T-helper 17 cell (primary cell): ENCODE measurements at places on chromosomes 2 and 18.
A peak's percentile ranks its signal among the peaks of the same experiment; 100 is the strongest.

GRCh38 chr2:158740621-158741020 is 54.5 kb upstream of the DAPL1 start:
- DNase-seq = no peak

DNA sequence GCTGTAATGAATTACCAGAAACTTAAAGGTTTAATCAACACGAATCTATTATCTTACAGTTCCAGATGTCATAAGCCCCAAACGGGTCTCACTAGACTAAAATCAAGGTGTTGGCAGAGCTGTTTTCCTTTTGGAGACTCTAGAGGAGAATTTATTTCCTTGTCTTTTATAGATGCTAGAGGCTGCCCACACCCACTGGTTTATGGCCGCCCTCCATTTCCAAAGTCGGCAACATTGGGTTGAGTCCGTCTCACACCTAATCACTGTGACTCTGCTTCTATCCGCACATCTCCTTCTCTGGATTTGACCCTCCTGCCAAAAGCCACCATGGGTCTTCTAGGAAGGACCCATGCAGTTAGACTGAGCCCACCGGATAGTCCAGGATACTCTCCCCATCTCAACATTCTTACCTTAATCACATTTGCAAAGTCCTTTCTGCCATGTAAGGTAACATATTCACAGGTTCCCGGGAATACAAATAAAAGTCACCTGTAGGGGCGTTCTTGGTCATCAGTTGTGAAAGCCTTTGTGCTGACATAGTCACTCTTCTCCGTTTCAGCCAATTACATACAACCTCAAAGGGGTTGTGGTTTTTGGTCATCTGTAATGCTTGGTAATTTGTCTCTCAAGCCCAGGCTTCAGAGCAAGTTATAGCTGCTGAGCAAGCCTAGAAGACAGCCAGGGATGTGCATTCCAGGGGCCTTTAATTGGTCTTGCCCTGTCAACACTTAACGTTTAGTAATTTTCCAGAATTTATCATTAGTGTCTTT is 179.4 kb downstream of the ANTXR1 start:
- DNase-seq = no peak

DNA sequence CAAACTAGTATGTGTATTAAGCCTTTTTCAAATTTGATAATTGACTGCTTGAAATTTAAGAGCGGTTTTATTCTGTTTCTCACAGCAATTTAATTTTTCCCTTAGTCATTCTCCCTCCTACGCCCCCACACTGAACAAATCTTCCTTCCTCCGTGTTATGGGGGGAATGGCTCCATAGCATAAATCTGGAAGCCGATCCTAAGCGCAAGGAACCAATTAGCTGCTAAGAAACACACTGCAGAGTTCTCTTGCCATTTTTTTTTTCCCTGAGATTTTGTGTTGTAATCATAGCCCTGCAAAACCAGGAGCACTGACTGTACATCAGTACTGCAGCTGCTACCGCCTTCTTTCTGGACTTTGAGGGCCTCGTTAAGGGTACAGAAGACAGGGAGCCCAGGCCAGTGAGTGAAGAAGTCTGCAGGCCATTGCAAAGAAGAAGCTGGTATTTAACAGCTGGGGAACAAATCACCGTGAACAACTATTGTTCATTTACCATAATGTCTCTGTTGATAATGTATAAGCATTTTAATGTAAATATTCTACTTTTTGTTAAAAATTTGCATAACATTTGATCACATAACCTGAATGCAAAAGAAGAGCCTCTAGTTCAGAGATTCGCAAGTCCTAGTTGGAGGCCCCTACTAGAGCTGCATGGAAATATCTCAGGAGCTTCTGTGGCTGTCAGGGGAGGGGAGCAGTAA is 264.0 kb downstream of the LRATD1 start:
- no peak for DNase-seq

- no peak for DNase-seq
Measured at GRCh38 chr2:20429528-20429927, 17.3 kb upstream of the RHOB start.

- no peak for DNase-seq
Measured at GRCh38 chr18:59988098-59988706, 88.4 kb downstream of the PMAIP1 start.

DNA sequence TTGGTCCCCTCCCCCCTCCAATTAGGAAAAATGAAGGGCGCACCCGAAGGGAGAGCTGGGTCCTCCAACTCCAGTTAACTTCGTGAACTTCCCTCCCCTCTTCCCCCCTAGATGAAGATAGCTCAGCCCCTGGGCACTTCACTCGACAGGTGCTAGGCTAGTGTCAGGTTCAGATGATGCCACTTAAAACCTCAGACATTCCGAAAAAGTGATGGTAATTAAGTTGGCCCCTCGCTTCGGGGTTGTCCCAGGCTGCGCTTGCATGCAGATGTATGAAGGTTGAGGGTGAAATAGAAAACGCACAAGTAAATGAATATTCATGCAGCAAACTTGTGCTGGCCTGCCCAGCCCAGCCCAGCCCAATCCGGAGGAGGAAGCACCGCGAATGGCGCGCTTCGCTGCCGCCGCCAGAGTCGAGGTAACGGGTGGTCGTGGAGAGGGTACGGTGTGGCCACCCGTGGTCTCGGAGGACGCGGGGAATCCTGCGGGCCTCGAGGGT is 3.0 kb upstream of the GBX2 start:
- DNase-seq = no peak

DNA sequence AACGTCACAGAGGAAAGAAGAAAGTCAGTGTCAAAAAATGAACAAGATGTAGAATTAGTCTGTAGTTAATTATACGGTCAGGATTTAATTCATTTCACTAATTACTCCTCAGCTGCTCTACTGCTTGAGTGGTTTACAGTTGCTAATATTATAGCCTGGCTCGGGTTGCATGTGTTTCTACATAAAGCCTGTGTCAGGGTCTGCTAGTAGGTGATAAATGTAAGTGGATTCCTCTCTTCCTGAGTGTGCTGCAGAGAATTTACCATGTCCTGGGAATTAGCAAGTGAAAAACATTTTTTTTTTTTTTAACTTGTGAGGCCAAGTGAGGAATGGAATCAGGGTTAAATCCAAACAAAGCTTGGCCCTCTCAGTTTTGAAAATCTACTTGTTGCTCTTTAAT is 622.6 kb downstream of the EPHA4 start:
- DNase-seq = no peak

- DNase-seq = no peak
Measured at GRCh38 chr2:109500910-109501309, 112.9 kb downstream of the SEPTIN10 start.

DNA sequence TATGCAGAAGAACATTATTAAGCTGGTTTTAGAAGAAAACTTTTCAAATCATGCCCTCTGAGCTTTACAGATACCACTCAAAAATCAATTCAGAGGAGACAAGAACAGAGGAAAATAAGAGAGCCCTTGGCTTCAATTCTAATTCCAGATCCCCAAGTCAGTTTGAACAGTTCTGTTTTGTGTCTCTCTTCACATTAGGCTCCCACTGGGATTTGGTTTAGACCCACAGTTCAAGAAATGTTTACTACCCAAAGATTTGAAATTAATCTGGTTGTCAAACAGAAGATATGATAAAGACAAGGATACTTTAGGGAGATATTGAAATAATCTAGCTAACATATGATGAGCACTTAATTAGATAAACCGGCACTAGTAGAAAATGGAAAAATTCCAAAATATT is 329.5 kb downstream of the RAD51AP2 start:
- no peak for DNase-seq

DNA sequence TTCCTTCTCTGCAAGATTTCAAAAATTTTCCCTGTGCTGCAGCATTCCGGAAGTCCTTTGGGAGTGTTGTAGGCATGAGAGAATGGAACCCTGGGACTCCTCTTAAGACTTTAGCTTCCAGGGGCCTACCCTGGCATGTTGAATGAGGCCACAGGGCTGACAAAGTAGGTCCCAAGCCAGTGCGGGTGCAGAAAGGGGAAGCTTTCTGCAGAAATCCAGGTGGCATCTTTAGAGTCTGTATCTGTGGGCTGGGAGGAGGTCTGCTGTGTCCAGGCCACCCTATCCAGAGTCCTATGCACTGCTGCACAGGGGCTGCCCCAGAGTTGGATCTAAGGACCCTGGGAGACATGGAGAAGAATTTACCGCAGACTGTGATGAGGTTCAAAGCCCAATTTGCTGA is 1.9 kb upstream of the SIX2 start:
- DNase-seq = no peak

- DNase-seq = no peak
Measured at GRCh38 chr2:15359716-15360531, 201.2 kb downstream of the NBAS start.

DNA sequence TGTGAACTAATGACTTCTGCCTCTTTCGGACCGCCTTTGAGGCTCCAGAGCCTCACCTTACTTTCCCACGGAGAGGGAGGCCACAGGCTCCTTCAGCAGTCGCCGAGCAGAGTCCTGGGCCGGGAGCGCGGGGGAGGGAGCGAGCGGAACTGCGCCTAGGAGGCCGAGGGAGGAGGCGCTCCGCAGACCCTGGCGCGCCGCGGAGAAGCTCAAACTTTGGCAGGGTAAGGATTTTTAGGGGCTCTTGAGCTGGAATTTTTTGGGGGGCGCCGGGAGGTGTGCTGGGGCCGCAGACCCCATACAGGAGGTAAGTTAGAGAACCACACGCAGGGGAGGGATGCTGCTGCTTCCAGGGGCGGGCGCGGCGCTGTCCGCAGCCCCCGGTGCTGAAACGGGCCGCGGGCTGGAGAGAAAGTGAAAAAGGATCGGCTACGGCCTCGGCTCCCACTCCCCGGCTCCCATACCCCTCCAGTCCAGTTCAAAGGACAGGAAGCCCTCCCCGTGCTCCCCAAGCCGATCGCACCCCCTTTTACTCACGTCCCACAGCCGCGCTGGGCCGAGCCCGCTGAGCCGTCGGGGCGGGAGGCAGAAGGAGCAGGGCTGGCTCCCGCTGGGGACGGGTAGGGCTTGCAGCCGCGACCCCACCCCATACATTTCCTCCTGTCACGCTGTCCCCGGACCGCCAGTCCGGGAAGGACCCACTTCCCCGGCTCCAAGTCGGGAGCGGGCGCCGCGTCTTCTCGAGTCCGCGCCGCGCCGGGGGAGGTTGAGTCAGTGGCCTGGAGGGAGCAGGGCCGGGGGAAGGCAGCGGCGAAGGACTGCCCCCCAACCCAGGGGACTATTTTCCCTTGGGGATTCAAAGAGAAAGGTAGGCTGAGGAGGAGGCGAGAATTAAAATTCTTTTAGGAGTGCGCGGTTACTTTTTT is at the start of gene CNGA3:
Gene CNGA3, plus strand, starts transcription at position 146 of the 926 bp plus-strand sequence. CDS start 23,520 bp downstream, outside the sequence.
- DNase-seq = peak; percentile 13

- no peak for DNase-seq
Measured at GRCh38 chr2:20986024-20986939, 57.6 kb downstream of the APOB start.
